ENCODE measurements at places on chromosomes 7 and 10. TPM values are rescaled to one million over a fixed set of nuclear protein-coding genes. Genes with fewer than 3 reads are reported as not detected.
A peak's percentile ranks its signal among the peaks of the same experiment; 100 is the strongest.

The OR2A7 gene
- 2.7 TPM for total RNA-seq

The PNLIP gene
- not detected for total RNA-seq

The NXPH1 gene
- total RNA-seq: not detected

The NKX1-2 gene
- not detected for total RNA-seq

The REEP3 gene
- 42.7 TPM for total RNA-seq

The SPDYE8 gene
- not detected for total RNA-seq

The ADAP1 gene
- 4.2 TPM for total RNA-seq

DNA sequence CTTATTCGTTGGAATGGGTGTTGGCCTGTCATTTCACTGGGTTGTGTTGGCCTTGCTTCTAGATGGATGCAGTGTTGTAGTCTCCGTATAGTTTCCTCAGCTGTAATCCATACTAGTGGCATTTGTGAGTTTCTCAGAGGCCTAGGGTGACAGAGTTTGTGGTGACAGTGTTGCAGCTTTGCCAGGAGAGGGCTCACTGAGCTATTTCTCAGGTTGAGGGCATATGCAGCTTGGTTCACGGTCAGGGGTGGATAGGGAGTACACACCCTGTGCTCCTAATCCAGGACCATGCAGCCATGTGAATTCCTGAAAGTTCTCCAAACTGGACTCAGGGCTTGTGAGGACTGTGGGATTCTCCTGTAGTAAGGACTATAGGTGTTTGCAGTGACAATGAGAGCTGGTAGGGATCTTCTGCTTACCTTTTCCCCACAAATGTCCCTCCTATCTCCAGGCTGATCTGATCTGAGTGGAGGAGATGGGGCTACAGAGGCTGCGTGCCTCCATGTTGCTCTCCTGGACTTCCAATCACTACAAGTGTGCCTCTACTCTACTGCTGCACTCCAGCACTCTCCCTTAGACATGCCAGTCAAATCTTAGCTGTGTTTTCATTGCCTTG, 229.0 kb downstream of the STK31 start:
- DNase-seq: no peak

DNA sequence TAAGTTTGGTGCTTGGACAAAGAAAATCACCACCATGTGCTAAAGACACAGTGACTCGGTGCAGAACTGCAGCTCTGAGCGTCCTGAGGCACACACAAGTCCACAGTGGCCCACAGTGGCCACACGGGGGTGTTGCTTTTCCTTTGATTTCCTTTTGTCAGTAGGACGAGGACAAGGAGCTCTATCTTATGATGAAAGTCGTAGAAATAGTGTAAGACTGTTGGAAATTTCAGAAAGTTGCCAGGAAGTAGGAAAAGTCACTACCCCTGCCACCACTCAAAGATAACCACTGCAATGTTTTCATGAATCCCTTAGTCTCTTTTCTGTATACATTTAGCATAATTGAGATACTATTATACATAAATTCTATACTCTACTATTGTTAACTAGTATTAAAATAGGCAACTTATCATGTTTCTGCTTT, 146.0 kb downstream of the TNS3 start:
- peak; percentile 76 for DNase-seq

GRCh38 chr7:137475966-137476365, 132.4 kb upstream of the PTN start:
- no peak for DNase-seq

GRCh38 chr10:7665767-7666166, 999 bp downstream of the ITIH5 start:
- no peak for DNase-seq

- no peak for DNase-seq
Observed at GRCh38 chr10:106537866-106538265, 626.6 kb downstream of the SORCS1 start.

DNA sequence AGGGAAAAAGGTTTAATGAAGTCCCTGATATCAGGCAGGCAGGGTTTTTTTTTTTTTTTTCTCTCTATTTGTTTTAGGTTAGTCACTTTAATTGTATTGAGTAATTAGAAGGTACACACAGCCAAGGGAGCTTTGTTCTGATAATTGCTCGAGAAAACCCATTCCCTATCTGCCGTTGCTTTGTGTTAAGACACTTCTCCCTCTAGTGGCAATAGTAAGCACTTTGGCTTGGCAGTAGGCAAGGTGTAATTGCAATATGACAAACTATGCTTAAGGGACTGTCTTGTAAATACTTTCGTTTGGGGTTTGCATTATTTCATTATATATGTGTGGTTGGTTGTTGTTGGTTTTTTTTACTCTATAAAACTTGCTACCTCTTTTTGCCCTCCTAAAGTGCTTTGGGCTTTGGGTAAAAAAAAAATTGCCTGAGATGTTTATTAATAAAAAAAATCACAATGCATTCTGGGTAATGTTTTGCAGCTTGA, 113.4 kb downstream of the BTRC start:
- no peak for DNase-seq

DNA sequence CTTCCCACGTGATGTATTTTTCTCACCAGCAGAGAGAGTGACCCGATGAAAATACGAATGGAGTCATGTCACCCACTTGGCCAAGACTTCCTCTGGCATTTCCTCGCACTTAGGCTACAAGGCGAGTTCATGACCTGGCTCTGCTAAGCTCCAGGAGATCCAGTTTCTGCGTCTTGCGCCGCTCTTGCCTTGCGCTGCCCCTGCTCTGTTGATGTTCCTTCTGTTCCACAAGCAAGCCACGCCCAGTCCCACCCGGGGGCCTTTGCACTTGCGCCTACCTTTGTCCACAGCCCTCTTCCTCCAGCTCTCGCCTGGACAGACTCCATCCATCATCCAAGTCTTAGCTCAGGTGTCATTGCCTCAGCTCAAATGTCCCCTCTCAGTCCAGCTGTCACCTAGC, 116.3 kb upstream of the SHH start:
- DNase-seq: no peak

DNA sequence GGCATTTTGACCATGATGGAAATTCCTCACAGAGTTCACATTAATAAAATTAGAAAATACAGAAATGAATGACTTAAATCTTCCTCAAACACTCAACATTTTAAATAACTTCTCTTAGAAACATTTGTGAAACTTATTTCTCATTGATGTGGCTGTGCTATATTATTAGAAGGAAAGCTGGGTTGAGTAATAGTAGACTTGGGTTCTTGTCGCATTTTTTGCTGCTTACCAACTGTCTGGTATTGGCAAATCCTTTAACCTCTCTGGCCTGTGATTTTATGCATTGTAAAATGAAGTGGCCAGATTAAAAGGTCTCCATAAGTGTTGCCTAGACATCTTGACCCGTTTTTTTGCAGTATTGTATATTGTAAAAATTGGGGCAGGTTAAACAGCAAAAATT, 66.5 kb downstream of the VPS50 start:
- no peak for DNase-seq

DNA sequence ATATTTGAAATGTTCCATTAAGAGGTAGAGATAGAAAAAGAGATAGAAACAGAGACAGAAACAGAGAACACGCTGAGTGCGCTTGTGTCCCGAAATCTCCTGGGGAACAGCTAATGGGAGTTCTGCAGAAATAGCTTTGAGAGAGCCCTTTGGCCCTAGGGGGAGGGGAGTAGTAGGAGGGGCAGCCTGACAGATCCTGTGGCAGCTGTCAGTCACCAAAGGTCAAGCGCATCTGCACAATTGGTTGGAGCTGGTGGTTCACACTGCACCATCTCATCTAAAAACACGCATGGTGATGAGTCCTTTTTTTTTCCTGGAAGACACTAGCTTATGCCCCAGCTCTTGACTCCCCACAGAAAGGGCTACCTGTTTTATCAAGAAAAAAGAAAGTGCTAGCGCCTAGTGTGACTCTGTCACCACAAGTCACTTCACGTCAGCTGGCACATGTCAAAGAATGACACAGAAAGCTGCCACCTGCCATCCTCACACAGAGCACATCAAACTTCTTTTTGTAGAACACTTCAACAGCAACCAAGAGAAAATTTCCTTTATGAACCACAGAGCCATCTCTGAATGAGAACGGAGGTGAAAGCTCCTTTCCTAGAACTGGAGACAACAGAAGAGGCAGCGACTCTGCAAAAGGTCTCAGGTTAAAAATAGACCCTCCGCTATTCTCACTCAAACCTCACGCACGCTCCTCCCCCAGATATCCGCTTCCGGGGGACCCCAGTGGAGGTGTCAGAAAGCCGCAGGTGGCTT, 125.7 kb downstream of the GFRA1 start:
- no peak for DNase-seq

DNA sequence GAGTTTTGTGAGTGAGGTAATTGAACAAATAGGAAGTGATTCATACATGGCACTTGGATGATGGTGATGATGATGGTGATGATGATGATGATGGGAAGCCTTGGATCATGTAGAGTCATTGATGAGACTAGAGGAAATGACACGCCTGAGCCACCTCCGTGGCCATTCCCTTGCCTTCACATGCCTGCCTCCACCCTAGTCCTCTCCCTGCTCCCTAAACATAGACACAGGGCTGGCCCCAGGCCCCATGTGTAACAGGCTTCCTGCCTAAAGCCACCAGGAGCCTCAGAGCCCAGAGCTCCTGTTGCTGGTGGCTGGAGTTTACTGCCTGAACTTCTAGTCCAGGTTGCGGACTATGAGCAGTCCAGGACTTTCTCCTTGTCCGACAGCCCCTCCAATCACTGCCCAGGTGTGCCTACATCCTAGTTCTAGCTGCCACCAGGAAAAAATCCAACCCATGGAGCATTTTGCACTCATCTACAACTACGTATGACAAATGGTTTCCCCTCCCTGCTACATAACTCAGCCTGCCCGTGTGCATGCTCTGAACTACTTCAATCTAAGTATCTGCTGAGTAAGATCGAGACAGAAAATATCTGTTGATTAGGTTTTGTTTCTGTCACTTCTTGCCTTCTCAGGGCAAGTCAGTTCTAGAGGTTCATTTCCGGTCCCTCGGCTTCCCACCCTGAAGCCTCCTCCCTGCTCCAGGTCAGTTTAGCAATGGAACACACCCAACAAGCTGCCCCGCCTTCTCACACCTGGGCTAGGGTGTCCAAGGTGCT, 35.5 kb upstream of the KDM7A start:
- DNase-seq: no peak

GRCh38 chr7:140330128-140330527, 68.2 kb downstream of the SLC37A3 start:
- DNase-seq: no peak

GRCh38 chr7:99393355-99394187, 14.8 kb downstream of the PDAP1 start:
- no peak for DNase-seq

DNA sequence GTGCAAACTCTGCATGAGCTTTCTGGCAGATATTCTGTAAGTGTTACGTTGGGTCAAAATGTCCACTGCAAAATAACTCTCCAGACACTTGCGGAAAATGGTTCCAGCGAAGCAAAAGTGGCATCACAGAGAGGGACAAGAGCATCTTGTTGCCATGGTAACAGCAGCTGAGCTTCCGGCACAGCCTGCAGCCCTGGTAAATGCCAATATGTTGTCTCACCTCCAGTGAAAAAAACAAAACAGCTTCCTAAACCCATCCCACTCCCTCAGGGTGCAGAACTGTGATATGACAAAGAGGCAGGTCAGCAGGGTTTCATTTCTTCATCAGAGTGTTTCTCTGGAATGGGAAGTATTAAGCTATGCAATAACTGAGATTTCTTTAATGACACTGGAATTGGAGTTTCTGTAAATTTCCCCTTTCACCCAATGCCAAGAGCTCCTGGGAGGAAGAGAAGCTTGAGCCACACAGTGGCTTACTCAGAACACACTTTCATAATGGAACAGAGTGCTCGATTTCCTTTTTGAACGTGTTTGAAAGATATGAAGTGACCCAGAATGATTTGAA, 65.6 kb downstream of the FOXI2 start:
- no peak for DNase-seq

DNA sequence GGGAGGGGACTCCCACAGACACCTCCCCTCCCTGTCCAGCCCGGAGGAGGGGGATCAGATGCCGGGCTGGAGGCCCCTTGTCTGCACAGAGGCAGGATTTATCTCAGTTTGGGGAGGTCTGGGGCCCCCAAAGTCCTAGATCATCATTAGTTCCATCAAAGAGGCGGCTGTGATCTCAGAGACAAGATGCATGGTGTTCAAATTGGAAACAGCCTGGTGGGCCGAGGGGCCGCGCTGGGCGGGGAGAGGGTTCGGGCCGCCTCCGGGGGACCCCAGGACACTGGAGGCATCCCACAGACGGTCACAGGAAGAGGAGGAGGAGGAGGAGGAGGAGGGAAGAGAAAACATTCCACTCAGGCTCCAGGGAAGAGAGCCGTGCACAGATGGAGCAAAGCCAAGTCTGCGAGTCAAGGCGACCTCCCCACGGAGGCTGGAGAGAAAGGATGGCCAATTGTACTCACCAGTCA, 69.5 kb upstream of the CUX1 start:
- DNase-seq: no peak
